BE2C (cell line): ENCODE measurements at places on chromosomes 5 and 9.

- no peak for DNase-seq
These were observed 39.4 kb upstream of the STARD4 start for GRCh38 chr5:111551569-111552275.

GRCh38 chr9:70060883-70061507 lies 17.3 kb downstream of the MAMDC2 start:
- no peak for DNase-seq

- DNase-seq = no peak
These were observed 28.4 kb downstream of the ZFP62 start for GRCh38 chr5:180832638-180833068.

- no peak for DNase-seq
These were observed 74.8 kb downstream of the CCDC192 start for GRCh38 chr5:127777957-127778356.

- peak; percentile 1 for DNase-seq
These were observed 11.1 kb downstream of the PTGES2 start for GRCh38 chr9:128116104-128117083.

DNA sequence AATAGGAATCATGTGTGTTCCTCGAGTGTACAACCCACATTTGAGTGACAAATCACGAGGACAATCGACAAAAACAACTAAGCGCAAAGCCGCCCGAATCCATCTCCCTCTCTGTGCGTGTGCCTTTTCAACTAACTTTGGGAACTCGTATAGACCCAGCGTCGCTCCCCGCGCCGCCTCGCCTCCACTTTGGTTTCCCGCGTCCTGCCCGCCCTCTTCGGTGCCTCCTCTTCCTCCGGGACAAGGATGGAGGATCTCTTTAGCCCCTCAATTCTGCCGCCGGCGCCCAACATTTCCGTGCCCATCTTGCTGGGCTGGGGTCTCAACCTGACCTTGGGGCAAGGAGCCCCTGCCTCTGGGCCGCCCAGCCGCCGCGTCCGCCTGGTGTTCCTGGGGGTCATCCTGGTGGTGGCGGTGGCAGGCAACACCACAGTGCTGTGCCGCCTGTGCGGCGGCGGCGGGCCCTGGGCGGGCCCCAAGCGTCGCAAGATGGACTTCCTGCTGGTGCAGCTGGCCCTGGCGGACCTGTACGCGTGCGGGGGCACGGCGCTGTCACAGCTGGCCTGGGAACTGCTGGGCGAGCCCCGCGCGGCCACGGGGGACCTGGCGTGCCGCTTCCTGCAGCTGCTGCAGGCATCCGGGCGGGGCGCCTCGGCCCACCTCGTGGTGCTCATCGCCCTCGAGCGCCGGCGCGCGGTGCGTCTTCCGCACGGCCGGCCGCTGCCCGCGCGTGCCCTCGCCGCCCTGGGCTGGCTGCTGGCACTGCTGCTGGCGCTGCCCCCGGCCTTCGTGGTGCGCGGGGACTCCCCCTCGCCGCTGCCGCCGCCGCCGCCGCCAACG lies at the start of gene GPR150:
Gene GPR150, plus strand, starts transcription at position 58 of the 840 bp plus-strand sequence. Its CDS starts 189 bp downstream, at position 247.
- peak; percentile 86 for DNase-seq

- DNase-seq = no peak
These were observed 110.1 kb upstream of the PPP1R26 start for GRCh38 chr9:135369412-135369990.

DNA sequence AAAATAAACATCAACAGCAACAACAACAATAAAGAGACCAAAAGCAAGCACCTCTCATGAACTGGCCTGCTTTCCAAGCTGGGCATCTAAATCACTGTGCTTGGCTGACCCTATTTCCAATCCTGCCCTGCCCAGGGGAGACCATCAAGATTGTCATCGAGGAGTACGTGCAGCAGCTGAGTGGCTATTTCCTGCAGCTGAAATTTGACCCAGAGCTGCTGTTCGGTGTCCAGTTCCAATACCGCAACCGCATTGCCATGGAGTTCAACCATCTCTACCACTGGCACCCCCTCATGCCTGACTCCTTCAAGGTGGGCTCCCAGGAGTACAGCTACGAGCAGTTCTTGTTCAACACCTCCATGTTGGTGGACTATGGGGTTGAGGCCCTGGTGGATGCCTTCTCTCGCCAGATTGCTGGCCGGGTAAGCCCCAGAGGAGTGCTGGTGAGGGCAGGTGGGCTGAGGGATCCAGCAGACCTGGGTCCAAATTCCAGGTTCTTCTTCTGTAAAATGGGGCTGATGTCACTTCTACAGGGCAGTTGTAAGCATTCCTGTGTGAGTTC lies 15.6 kb downstream of the PTGS1 start:
- DNase-seq = no peak

DNA sequence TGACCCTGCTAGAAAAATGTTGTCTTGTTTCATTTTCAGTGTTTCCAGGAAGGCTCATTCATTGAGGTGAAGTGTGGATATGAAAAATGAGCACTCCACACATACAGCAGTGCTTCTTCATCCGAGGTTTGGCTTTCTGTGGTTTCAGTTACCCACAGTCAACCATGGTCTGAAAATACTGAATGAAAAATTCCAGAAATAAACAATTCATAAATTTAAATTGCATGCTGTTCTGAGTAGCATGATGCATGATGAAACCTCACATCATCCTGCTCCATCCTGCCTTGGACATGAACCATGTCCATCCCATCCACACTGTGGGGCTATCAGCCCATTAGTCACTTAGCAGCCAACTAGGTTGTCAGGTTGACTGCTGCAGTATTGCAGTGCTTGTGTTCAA lies 10.4 kb upstream of the SLC45A2 start:
- no peak for DNase-seq

- DNase-seq = no peak
These were observed 10.8 kb downstream of the FBXO38 start for GRCh38 chr5:148394587-148395019.

- DNase-seq = no peak
These were observed 52.2 kb downstream of the EXOSC2 start for GRCh38 chr9:130745829-130746228.

DNA sequence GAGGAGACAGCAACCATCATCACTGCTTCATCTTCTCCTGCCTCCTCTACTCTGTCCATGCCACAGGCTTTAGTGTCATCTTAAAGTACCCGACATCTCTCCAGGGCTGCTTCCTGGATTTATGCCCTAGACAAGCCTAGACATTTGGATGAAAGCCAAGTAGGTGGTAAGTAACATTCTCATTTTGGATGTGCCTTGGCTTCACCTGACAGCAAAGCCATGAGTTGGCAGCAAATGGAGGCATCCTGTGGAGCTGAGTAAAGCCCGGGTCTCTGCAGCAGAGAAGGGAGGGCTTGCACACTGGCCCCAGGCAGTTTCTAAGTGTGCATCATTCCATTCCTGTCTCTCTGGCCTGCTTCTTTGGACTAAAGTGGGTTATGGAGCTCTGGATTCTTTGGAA lies 299.1 kb downstream of the DMAC1 start:
- no peak for DNase-seq
